Anterior cingulate cortex (tissue), 58 donors: ENCODE measurements at places on chromosomes 2 and 18.

DNA sequence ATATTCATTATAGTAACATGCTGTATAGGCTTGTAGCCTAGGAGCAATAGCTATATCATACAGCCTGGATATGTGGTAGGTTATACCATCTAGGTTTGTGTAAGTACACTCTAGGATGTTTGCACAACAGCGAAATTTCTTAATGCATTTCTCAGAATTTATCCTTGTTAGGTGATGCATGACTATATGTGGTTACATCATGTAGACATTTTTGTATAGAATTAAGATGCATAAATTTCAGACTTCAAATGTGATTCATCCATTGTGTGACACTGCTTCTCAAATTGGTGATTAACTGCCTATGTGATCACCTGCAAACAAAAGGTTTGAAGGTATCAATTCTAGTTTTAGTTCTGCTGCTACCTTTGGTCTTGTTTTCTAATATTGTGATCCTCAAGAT, 1787.0 kb upstream of the PIK3C3 start:
- DNase-seq = no peak

GRCh38 chr2:49351560-49351959, 197.2 kb upstream of the FSHR start:
- DNase-seq = no peak

GRCh38 chr2:126882736-126883665, 15.7 kb upstream of the TEX51 start:
- DNase-seq = no peak

DNA sequence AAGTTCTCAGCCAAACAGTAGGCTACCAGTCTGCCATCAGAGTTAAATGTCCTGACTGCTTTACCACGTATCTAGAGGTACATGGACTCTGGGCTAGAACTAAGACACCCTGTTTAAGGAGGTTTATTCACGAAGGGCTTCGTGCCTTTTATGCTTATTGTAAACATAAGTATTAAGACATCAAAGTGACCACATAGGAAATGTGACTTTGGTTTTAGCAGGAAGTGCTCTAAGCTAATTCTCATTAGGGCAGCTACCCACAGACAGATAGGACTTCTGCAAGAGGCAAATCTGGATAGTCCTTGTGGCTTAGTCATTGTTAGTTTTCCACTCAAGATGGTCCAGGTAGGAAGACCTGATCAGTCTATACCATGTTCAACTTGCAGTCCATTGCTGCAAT, 233.3 kb upstream of the MGAT5 start:
- no peak for DNase-seq
